ENCODE measurements at places on chromosomes 1 and 21. TPM values are rescaled to one million over a fixed set of nuclear protein-coding genes. Genes with fewer than 3 reads are reported as not detected.

Gene DHRS3
- 19.1 TPM for total RNA-seq

- DNase-seq, result peak; percentile 54
These were observed 6.1 kb downstream of the SKI start for GRCh38 chr1:2233997-2234761.

Gene F11R
- 23.7 TPM for total RNA-seq

DNA sequence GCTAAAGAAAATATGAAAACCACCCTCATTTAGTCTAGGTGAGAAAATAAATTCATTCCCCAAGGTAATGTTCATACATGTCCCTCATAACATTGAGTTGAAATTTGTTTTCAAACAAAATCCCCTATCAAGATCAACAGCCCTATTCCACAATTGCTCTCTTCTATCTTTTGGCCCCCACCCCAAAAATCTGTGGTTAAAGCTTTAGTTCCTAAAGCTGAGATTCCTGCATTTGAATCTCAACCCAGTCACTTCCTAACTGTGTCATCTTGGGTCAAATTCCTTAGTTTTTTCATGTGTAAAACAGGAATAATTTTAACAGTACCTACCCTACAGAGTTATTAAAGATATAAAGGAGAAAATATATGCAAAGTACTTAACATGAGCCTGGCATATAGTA lies 22.0 kb downstream of the KIAA0319L start:
- no peak for DNase-seq

Gene PLA2G2D
- total RNA-seq, result not detected

- DNase-seq, result peak; percentile 17
These were observed 458 bp upstream of the ALPL start for GRCh38 chr1:21508580-21509350.

- no peak for DNase-seq
These were observed 738.1 kb upstream of the NCAM2 start for GRCh38 chr21:20260124-20260523.

Gene CRNN
- total RNA-seq, result not detected

Gene NTRK1
- total RNA-seq, result 5.5 TPM

DNA sequence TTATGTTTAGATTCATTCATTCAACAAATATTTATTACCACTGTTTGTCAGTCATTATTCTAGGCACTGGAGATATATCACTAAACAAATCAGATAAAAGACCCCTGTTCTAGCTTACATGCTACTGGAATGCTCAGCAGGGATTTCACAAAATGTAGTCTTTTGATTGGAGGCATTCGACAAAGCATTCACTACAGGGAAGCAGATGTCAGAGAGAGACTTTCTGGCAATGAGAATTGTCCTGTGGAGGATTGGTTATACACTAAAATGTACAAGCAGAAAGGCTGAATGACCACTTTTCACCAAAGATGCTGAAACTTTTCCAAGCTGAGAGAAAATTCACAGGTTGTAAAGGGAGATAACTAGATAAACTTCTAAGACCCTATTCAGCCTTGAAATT lies 57.7 kb downstream of the SCMH1 start:
- DNase-seq, result no peak

- no peak for DNase-seq
These were observed 62.4 kb upstream of the LRRC8B start for GRCh38 chr1:89462250-89462649.

GRCh38 chr1:86733340-86733739 lies 29.0 kb downstream of the SH3GLB1 start:
- DNase-seq, result no peak

- DNase-seq, result no peak
These were observed 198.1 kb upstream of the NCAM2 start for GRCh38 chr21:20800106-20800505.

GRCh38 chr1:37342736-37343135 lies 131.6 kb upstream of the ZC3H12A start:
- DNase-seq, result no peak

DNA sequence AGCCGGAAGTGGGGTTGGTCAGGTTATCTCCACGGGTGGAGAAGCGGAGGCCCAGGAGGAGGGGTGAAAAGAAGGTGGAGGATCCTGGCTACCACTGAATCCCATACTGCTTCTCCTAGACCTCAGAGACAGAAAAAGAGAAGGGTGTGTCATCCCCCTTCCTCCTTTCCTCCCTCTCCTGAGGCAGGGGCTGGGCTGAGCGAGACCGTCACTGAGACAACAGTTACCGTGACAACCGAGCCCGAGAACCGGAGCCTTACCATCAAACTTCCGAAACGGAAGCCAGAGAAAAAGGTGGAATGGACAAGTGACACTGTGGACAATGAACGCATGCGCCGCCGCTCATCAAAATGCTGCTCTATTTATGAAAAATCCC lies 42.1 kb upstream of the NBPF3 start:
- no peak for DNase-seq

Gene NHLH1
- 0.27 TPM for total RNA-seq

Gene SMCP
- total RNA-seq, result not detected
